Activated CD4-positive, alpha-beta T cell treated with anti-CD3 and anti-CD28 coated beads, Interleukin-2, amount 10 ng/mL, durations not matched to agents 7 days and 5 days (primary cell): ENCODE measurements at places on chromosomes 2 and 18.

DNA sequence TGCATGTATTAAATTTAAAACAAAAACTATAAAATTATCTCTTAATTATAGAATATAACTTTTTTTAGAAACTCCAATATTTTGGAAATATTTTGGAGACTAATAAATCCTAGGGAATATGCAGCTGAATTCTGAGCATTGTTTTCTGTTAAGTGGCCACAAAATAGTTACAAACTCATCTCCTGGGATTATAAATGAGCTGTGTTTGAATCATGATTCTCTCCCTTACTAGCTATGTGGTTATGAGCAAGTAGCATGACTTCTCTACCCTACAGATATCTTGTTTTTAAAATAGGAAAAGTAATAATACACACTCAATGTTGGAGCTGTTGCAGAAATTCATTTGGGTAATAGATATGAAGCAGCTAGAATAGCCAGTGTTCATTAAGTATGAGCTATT lies 137.9 kb upstream of the ITGA4 start:
- DNase-seq = no peak

DNA sequence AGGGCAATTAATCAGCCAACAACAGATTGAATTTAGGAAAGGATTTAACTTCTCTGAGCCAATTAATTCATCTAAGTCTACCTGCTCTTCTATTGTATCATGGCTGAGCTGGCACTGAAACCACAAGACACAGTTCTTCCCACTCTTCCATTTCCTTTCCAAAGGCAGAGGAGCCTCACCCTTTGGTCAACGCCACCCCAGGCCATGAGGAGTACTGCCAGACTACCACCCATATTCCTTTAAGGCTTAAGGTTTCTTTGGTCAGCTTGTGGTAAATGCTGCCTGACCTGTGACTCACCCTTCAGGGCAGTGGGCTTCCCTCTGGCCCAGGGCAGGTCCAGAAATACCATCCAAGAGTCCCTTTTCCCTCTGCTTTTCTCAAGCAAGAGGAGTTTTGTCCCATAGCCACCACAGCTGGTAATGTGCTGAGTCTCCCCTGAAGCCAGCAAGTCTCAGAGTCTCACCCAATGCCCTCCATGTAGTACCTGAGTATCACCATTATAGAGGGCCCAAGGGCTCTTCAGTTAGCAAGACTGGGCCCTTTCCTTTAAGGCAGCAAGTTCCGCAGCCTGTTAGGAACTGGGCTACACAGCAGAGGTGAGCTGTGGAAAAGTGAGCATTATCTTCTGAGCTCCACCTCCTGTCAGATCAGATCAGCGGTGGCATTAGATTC lies 900.5 kb upstream of the CRIM1 start:
- no peak for DNase-seq

DNA sequence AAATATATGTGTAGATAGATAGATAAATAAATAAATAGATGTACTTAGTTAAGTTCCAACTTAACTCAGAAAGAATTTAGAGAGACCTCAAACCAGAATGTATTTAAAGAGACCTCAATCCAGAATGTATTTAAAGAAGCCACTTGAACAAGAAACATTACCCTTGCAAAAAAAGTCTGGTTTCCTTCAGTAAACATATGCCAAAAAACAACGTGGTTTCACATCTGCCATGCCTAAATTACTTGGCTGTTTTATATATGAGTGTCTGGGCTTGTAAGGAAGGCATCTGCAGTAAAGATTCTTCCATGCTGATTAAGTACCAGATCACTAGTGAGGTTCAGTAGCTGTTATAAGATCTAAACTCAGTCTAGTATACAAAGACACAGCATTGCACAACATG lies 29.1 kb upstream of the RPE start:
- no peak for DNase-seq

DNA sequence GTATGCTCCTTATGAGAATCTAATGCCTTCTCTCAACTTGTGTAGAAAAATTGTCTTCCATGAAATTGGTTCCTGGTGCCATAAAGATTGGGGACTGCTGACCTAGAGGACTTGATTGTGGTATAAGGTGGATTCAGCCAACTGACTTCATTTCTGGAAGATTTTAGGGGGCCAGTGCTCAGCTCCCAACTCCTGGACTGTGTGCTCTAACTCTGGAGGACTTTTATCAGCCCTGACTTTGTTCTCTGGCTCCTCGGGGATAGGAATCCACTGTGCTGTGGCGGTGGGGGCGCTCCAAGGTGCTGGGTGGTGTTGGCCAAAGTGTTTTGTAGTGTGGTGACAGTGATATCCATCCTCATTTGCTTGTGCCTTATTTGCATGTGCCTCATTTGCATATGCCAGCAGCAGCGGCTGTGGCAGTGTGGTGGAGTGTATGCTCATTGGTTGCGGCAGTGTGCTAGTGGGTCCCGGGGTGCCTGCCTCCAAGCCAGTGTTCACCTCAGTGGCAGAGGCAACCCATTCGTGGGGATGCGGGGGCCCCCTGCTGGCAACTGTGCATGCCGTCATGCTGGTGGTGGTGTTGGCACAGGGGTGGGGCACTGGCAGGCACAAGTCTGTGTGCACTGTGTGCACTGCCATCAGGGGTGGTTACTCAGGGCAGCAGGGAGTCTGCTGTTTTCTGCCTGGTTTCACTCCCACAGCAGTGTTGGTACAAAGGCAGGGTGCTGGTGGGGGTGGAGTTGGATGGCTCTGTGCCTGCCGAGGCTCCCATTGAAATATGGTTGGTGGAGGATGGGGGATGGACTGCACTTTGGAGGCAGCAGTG lies 19.6 kb downstream of the EHBP1 start:
- no peak for DNase-seq

GRCh38 chr2:56410140-56410539 lies 226.3 kb downstream of the CCDC85A start:
- DNase-seq = no peak

DNA sequence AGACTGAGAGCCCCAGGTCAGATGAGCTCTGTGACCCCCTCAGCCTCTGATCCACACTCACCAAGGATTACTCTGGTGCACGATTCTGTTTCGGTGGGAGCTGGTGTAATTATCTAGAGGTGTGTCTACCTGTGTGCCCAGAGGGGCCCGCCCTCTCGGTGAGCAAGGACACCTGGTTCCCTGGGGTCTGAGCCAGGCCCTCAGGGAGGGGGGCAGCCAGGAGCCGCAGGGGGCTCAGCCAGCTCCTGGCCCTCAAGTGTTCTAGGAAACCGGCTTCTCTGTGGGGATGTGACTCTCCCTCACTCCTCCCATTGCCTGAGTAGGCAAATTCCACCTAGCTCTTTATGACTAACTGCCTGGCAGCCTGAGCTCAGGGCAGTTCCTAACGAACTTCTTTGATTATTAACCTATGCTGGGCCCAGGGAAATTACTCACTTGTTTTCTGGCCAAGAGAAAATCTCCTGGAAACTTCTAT lies 17.4 kb downstream of the AGAP1 start:
- DNase-seq = no peak

- DNase-seq = no peak
Observed at GRCh38 chr18:9851511-9851910, 34.3 kb upstream of the TXNDC2 start.

GRCh38 chr2:38462121-38462661 lies 85.1 kb upstream of the ATL2 start:
- no peak for DNase-seq

- no peak for DNase-seq
Observed at GRCh38 chr2:232133078-232133477, 171.6 kb downstream of the DIS3L2 start.

- peak; percentile 29 for DNase-seq
Observed at GRCh38 chr18:24488824-24489493, 28.5 kb downstream of the HRH4 start.

- DNase-seq = no peak
Observed at GRCh38 chr2:189466656-189467055, 25.4 kb downstream of the WDR75 start.

GRCh38 chr18:3401669-3402620 lies 48.0 kb upstream of the TGIF1 start:
- DNase-seq = no peak

- DNase-seq = no peak
Observed at GRCh38 chr2:239327536-239328350, 73.1 kb downstream of the HDAC4 start.

DNA sequence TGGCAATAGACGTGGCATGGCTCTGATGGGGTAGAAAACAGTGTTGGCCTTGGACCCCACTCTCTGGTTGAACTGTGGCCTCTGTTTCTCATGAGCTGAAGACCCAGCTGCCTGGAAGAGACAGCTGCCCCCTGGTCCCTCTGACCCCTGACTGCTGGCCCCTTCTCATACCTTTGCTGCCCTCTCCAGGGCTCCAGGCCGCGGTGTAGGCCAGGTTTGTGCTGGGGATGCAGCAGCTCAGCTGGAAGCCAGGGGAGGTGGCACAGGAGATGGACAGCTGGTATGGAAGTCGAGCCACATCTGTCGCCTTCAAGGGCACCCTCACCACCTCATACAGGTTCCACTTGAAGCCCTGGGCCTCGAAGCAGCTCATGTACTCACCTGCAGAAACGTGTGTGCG lies 31.7 kb upstream of the SELENOI start:
- no peak for DNase-seq

- no peak for DNase-seq
Observed at GRCh38 chr2:237689336-237690131, 62.1 kb downstream of the LRRFIP1 start.

DNA sequence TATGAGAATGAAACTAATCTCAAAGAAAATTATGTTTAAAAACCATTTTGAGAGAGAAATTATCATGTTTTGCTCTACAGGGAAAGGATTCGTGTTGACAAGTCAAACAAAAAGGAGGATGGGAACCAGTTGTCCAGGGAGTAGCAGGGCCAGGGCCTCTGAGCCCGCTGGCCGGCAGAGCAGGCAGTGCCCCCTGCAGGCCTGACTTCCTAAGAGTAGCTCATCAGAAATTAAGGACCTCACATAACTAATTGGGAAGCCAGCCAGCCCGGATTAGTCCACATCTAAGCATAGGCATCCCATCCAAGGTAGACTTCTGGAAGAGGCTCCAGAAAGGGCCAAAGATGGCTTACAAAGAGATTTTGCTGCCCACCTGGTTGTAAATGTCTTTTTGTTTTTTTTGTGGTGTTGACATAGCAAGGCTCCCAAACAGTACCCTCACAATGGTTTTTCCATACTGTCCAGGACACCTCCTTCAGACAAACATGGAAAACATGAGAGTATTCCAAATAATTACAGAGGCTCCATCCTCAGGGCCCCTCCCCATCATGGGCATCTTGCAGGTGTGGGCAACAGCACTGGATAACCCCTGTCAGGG lies 241.2 kb upstream of the TANK start:
- peak; percentile 19 for DNase-seq

DNA sequence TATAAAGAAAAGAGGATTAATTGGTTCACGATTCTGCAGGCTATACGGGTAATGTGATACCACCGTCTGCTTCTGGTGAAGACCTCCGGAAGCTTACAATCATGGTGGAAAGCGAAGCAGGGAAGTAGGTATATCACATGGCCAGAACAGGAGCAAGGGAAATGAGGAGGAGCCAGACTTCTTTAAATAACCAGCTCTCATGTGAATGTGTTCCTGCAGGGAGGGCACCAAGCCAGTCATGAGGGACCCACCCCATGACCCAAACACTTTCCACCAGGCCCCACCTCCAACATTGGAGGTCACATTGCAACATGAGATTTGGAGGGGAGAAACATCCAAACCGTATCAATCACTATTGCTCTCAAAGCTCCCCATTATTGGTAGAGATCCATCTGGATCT lies 61.8 kb downstream of the EFEMP1 start:
- no peak for DNase-seq

DNA sequence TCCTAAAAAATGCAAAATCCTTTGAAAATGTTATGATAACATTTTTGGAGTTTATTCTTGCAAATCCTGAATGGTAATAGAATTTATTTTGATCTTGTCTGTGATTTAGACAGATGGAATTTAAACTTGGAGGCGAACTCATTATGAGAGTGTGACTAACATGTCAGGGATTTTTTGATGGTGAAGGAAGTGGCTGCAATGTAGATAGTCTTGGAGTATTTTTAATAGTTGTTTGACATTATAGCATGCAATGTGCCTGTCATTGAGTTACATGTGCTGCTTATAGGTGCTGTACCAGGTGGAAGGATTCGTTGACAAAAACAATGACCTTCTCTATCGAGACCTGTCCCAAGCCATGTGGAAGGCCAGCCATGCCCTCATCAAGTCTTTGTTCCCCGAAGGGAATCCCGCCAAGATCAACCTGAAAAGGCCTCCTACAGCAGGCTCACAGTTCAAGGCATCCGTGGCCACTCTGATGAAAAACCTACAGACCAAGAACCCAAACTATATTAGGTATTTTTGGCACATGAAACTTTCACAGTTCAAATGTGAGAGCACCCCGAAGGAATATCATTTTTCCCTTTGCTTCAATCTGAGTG lies 141.8 kb downstream of the MYO1B start:
- DNase-seq = no peak

- no peak for DNase-seq
Observed at GRCh38 chr18:13485604-13486003, 240.8 kb downstream of the FAM210A start.
